ENCODE measurements at places on chromosomes 11 and 22. TPM values are rescaled to one million over a fixed set of nuclear protein-coding genes. Genes with fewer than 3 reads are reported as not detected.

Gene TSSK2
- 0.13 TPM for total RNA-seq

- no peak for ATAC-seq
Observed at GRCh38 chr11:68014157-68014946, 4.2 kb downstream of the ALDH3B1 start.

GRCh38 chr22:30634471-30635233, 929 bp upstream of the SLC35E4 start:
- peak; percentile 71 for ATAC-seq

DNA sequence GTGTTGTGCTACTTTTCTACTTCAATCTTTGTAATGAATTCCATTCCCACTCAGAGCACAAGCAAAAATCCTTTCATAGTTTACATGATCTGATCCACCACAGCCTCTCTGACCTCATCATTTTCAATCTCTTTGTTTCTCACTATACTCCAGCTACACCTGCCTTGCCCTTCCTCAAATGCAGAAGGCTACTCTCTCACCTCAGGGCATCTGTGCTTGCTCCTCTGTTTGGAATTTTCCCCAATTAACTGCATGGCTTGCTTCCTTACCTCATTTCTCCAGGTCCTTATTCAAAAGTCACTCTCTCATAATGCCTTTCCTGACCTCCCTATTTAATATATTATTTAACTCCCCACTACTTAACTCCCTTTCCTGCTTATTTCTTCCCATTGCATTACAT, 100.6 kb upstream of the OLFML1 start:
- ATAC-seq = no peak
